ENCODE measurements at places on chromosomes 7 and 10. TPM values are rescaled to one million over a fixed set of nuclear protein-coding genes. Genes with fewer than 3 reads are reported as not detected.
A peak's percentile ranks its signal among the peaks of the same experiment; 100 is the strongest.

HTR7 gene
- total RNA-seq: under 0.01 TPM

- DNase-seq: peak; percentile 16
These were observed at the start of gene ABCB1 for GRCh38 chr7:87600130-87601124. ABCB1 (minus strand) TSS chr7:87600884; CDS start chr7:87600184, 700 bp downstream.

DNA sequence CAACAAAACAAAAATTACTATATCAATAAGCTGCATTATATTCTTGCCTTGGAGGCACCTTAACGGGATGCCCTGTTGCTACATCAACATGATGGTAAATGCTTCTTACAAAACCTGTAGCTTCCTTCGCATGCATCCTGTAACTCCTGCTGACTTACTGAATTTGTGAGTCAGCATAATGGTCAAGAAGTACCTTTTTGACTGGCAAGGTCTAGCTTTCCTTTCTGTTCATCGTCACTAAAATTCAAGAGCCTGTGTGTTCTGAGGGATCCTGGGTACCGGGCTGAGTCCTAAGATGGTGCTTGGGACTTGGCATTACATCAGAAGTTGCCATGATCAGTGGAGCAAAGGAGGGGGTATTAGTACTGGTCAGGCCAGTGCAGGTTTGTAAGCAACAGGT, 4.9 kb downstream of the PFKFB3 start:
- no peak for DNase-seq

DNA sequence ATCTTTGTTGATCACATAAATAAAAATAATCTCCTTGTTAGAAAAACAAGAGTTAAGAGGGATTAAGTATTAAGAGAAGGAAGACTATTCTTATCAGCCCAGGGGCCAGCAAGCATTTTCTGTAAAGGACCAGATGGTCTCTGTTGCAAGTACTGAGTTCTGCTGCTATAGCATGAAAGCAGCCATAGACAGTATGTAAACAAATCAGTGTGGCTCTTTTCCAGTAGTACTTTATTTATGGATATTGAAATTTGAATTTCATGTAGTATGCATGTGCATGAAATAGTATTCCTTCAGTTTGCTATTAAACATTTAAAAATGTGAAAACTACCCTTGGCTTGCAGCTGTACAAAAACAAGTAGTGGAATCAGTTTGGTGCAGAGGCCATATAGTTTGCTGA, 81.7 kb downstream of the STK31 start:
- no peak for DNase-seq

DNA sequence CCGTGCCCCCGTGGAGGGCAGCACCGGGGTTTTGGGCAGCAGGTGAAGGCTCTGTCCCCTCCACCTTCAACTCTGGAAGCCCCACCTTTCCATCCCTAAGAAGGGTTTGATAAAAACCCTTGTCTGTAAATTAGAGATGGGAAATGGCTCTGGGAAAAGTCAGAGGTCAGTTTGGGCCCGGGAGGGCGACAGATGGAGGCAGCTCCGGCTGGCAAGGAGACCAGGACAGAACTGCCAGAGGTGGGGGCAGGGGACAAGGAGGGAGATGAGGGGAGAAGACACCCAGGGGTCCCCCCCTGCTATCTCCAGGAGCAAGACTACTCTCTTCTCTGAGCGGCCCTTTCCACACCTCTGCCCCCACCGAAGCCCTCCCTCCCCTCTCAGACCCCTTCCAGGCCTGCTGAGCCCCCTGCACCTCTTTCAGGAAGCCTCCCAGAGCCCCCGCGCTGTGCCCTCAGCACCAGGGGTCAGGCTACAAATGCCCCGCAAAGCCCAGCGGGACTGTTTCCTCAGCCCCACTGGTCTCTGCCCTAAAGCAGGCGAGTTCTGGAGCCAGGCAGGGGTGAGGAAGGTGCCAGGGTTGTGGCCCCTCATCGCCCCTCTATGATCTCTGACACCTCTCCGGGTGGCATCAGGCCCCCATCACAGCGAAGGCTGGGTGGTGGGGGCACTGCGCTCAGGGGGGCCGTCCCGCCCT, 980 bp upstream of the SH2B2 start:
- DNase-seq: no peak

- DNase-seq: no peak
These were observed 289.1 kb downstream of the PRKG1 start for GRCh38 chr10:51363415-51363814.

MYOZ1 gene
- total RNA-seq: not detected

- DNase-seq: no peak
These were observed 420.3 kb upstream of the AUTS2 start for GRCh38 chr7:69177941-69178494.

GRCh38 chr7:82049891-82050533, 280.2 kb upstream of the HGF start:
- peak; percentile 27 for DNase-seq

CTAGE6 gene
- 0.20 TPM for total RNA-seq

- DNase-seq: no peak
These were observed 151.4 kb upstream of the PITRM1 start for GRCh38 chr10:3323865-3324498.

CDNF gene
- 0.40 TPM for total RNA-seq

DNA sequence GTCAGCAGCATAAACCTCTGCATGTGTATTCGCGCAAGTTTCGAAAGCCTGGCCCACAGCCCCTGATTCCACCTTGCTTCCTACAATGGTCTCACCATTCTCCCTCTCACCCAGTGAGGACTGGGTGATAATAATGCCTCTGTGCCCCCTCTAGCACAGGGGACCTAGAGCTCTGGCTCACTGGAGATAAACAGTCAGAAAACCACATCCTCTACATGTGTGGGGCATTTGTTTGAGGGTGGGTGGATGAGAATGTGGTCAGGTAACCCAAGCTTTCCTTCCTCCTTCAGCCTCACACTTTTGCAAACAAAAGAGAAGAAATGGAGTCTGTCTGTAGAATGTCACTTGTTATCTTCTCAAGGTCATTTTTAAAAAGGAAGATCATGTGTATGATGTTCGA, 373.5 kb downstream of the KCNMA1 start:
- DNase-seq: no peak

HOXA13 gene
- not detected for total RNA-seq

DNA sequence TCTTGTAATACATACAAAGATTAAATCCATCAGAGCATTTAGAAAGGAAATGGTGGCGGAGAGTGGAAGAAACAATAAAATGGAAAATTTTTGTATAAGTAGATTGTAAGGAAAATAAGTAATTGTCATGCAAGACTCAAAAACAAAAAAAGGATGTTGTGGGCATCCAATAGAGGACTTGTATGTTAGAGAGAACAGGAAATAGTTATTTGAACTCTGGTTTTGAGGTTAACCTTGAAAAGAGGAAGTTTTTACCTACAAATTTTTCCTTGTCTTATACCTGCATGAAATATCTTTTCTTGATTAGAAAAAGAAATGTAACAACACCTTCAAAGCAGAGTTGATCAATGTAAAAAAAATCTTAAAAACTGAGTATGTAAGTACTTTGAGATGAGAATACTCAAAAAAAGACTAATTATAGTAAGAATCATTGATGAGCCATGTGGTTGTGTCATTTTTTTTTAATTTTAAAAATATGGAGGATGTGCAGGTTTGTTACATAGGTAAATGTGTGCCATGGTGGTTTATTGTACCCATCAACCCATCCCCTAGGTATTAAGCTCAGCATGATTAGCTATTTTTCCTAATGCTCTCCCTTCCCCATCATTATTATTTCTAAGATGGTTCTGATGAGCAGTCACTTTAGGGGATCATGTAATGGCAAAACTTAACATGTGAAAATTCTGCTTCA, 11.9 kb downstream of the TMEM106B start:
- DNase-seq: no peak

DNA sequence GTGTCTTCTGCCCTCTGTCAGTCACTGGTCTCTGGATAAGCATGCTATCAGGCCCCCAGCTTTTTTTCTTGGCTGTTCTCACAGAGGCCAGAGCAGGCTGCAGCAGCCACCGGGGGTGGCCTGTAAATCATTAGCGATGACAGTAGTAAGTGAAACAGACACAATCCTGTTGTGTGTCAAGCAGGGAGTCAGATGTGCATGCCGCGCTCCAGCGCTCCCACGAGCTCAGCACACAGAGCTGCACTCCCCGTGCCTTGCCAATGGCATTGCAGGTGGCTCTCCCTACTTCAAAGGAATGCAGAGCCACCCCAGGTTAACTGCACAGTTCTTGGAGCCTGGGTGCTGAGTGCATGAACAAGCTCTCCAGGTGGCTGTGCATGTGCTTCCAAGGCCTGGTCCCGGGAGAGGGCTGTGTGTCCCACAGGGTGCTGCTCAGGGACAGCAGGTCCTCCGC, 226.1 kb downstream of the GLRX3 start:
- no peak for DNase-seq

DNA sequence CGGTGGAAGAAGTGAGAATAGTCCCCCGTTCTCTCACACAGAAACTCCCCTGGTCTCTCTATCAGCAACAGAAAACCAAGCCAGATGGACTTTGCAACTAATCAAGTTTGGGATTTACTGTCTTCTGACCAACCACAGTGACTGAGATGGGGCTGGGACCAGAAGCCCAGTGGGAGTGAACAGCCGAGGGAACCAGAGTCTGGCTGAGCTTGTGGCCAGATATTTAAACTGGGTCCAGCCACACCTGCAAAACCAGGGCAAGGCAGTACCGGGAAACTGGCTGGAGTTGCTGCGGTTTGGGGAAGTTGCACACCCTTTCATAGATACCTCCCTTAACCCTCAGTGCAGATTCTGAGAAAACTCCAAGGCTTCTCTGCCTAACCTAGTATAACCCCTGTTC, 6.0 kb downstream of the GSTK1 start:
- no peak for DNase-seq

DNA sequence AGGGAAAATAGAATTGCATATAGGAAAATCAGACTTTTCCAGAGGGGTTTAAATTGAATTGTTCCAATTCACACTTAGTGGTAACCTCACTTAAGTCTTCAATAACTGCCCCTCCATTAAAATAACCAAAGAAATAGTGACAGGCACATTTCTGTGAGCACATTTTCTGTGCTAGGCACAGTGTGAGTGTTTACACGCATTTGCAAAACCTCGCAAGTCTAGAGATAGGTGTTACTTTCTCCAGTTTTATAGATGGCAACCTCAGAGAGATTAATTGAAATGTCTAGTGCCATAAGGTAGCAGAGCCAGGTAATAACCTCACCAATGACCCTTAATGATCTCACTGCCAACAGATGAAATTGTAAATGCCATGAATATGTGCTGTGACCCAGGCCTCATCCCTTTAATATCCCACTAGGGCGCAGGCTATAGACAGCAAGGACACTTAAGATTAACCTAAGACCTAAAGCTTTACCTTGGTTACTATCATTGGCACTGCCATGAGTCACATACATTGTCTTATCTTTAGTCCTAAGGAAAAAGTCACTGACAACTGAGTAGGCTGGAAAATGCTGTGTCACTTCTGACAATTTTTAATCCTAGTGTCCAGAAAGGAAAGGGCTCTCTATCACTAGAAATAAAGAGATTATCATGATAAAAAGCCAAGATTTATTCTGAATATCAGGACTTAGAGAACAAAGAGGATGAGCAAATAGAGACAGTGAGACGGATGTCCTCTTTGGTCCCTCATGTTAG, 187.8 kb downstream of the PPP1R17 start:
- no peak for DNase-seq

- no peak for DNase-seq
These were observed 5.3 kb downstream of the ZNF488 start for GRCh38 chr10:47378606-47379444.

- DNase-seq: no peak
These were observed 405.0 kb downstream of the DNAJB9 start for GRCh38 chr7:108974641-108975040.

SYT15 gene
- 0.79 TPM for total RNA-seq

DYNC1I1 gene
- 3.9 TPM for total RNA-seq

DNA sequence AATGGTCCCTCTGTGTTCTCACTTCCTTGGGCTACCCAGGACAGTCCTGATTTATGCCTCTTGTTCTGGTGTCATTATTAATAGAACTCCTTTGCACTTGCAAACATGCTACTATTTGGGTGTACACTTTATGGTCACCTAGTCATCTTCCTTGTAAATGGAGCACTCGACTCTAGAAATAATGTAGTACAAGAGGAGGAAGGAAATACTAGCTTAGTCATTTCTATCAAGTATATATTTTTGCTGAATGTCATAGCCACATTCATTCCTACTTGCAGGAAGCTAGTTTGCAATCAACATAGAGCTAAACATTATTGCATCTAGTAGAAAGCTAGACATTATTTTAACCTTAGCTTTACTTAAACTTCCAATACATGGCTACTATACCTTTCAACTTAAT, 335.3 kb downstream of the MAGI2 start:
- peak; percentile 53 for DNase-seq

DNA sequence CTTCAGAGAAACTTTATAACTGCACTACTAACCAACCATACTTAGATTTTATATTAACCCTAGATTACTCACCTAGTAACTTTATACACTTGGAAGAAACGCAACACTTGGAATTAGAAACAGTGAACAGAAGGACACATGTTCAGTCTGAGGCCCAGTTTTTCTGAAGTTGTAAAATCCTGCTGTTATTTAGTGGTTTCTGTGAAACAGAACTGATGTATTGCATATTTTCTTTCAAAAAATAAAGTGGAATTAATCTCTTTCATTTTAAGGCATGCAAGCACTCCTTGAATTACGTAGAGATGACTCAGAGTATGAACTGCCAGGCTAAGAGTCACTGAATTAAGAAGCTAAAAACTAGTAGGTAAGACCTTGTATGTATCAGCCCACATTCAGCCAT, 215.8 kb downstream of the SKAP2 start:
- peak; percentile 48 for DNase-seq

ZNF746 gene
- total RNA-seq: 12.2 TPM

SPOCK2 gene
- 3.0 TPM for total RNA-seq

PRKCQ gene
- total RNA-seq: 0.44 TPM

ADCYAP1R1 gene
- total RNA-seq: under 0.01 TPM

DNA sequence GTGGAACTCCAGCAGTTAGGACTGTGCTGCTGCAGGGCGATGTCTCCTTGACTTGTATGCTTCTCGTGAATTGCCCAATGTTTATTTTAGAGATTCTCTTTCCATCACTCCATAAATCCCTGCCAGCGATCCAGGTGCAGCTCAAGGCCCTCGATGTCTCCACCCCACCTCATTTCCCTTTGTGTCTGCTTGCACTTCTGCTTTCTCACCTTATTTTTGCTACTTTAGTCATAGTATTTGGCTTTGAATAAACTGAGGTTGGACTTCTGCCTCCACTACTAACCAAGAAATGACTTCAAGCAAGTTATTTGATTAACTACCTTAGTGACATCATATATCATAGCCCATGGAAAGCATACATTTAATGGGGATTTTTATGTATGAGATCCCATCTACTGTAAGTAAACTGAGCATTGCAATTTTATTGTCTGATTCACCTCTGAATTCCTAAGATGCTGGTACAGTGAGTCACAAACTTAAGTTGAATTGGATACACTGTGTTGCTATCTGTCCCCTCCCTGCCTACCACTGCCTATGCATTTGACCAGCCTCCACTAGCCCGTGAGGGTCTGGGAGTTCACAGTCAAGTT, 255.8 kb downstream of the ABCA13 start:
- DNase-seq: no peak

GRCh38 chr7:3943779-3944520, 642.9 kb downstream of the SDK1 start:
- DNase-seq: no peak

DNA sequence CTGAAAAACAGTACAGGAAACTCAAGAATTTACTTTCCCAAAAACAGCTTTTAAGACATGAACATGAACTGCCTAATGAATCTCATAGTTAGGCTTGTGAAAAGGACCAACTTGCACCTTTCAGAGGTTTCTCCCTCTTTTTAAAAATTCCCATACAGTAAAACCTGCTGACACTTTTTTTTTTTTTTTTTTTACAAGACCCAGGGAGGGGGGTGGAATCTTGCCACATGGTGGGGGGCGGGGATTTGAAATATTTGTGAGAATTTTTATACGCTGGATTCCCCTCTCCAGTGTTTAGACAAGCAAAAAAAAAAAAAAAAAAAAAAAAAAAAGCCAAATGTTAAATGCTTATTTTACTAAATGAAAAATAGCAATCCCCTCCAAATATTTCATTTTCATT, 57.4 kb downstream of the HIBADH start:
- DNase-seq: peak; percentile 8
